ENCODE measurements at places on chromosomes 4 and X.
A peak's percentile ranks its signal among the peaks of the same experiment; 100 is the strongest.

GRCh38 chr4:13543839-13544605 is at the start of gene NKX3-2:
NKX3-2 (minus strand) TSS chr4:13544508; CDS start chr4:13544414, 94 bp downstream.
- DNase-seq: no peak

- no peak for DNase-seq
Observed at GRCh38 chrX:11239230-11239629, 54.0 kb upstream of the AMELX start.

GRCh38 chr4:120052856-120053255 is 13.8 kb downstream of the MAD2L1 start:
- DNase-seq: no peak

- DNase-seq: no peak
Observed at GRCh38 chr4:188867796-188868195, 728.6 kb downstream of the TRIML1 start.

GRCh38 chrX:150692831-150693724 is at the start of gene MTMR1:
MTMR1 (plus strand) TSS chrX:150693396; CDS start chrX:150693531, 135 bp downstream.
- DNase-seq: peak; percentile 59

DNA sequence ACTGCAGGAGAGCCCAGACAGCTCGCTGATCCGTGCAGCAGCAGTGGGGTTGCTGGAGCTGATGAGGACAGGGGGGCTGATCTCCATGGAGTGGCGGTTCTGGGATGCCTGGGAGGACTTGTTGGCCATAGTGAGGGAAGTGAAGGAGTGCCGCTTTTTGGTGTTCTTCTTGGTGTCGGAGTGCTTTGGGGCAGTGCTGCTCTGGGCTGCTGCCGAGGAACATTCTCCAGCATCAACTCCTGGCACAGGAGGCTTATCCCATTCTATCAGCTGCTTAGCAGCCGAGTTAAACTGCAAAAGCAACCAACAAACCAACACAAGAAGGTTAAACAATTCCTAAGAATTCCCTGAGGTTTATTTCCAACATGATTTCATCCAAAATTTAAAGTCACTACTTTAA is 126.3 kb upstream of the CBR4 start:
- no peak for DNase-seq

DNA sequence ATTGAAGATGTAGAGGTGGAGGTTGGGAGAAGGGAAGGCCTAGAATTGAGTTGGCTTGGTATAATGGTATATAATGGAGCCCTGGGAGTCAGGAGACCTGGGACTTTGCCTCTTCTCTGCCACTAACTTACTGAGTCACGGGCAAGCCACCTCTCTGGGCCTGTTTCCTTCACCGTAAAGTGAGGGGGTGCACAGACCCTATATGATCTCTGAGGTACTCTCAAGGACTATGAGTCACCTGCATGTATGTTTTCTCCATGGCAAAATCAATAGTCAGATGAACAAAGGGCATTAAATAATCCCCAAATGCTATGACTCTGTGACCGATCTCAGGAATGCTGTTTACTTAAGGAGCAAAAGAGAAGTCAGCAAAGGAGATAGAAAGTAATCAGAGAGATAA is 5.1 kb downstream of the P2RY4 start:
- no peak for DNase-seq

DNA sequence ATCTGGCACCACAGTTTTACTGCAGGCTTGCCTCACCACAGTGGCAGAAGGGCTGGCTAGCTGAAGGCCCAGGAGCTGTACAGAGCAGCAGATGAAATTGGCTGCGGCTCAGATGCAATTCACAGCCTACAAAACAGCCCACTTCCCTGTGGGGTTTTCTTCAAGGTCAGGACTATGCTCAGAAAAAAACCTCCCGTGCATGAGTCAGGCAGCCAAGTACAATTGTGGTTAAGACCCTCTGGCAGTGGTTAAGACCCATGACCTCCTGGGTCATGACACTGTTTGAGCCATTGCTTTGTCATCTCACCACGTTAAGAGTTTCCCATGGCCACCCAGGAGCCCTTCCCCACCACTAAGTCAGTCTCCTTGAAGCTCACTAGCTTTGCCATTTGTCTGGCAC is 276.3 kb downstream of the HNRNPD start:
- DNase-seq: no peak
